Stimulated activated CD4-positive, alpha-beta T cell treated with anti-CD3 and anti-CD28 coated beads, Interleukin-1b, Interleukin-23, amount 100 ng/mL, for 4 hours (primary cell): ENCODE measurements at places on chromosomes 2 and 18.

GRCh38 chr18:4511166-4511565 is 56.1 kb upstream of the DLGAP1 start:
- no peak for DNase-seq

DNA sequence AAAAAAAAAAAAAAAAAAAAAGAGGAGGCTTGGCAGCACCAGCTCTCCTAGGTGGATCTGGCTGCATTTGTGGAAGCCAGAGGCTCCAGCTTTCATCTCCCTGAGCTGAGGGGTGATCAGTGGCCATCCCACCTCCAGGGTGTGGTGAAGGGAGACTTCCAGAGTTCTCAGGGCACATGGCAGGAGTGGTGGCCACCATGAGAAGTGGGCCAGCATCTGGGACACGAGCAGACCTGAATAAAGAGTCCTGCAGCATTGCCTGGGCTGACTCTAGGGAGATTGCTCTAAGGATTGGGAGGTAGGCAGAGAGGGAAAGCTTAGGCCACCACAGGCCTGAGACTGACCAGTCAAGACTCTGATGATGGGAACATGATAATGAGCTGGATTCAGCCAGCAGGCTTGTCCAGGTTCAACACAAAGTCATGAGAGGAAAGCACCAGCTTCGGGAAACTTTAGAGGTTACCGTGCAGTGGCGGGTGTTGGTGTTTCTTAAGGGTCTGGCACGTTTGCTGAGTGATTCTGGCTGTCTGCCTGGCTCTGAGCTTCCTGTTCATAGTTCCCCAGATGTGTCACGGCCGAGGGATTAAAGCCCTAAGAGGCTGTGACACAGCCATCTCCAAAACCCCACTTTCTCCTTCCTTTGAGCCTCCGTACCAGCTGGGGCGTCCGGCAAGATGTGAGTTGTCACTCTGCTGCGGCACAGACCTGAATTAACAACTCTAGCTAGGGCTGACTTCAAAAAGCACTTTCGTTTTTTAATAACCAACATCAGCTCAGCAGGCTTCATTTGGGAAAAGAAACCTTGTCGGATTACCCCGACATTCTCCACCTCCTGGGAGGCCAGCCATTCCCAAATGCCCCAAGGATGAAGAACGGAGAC is 38.3 kb upstream of the IL1R1 start:
- DNase-seq: peak; percentile 37

- DNase-seq: no peak
Measured at GRCh38 chr2:139925903-139926302, 1145.7 kb upstream of the NXPH2 start.

- no peak for DNase-seq
Measured at GRCh38 chr2:42068571-42069178, 20.9 kb downstream of the PKDCC start.

DNA sequence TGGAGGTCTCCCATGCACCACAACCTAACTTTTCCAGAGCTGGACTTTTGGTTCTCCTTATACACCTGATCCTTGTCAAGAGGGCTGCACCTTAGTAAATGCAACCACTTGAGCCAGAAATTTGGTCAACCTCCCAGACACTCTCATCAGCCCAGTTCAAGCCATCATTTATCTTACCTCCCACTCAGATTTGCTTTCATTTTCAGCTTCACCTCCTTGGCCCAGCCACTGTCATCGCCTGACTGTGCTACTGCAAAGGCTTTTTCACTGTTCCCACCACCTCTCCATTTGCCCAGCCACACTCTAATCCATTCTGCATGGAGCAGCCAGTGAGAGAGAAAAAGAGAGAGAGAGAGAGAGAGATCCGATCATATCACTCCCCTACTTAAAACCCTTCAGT is 112.4 kb upstream of the DDX18 start:
- no peak for DNase-seq

GRCh38 chr2:105168543-105168942 is 73.0 kb upstream of the GPR45 start:
- no peak for DNase-seq

DNA sequence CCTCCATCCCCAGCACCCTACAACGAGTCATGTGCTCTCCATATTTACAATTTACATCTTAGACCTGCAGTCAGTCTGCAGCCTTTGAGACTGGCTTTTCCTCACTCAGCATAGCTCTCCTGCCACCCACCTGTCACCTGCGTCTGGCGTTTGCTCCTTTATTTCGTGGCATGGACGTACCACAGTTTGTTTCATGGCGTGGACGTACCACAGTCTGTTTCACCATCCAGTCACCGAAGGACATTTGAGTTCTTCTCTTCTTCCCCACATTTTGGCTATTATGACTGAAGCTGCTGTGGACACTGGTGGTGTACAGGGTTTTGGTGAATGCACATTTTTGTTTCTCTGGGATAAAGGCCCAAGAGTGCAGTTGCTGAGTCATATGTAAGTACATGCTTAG is 141.8 kb upstream of the CTDP1 start:
- DNase-seq: no peak

GRCh38 chr18:70233974-70234373 is 28.5 kb upstream of the RTTN start:
- DNase-seq: no peak

- no peak for DNase-seq
Measured at GRCh38 chr2:215554689-215555498, 119.0 kb upstream of the FN1 start.

DNA sequence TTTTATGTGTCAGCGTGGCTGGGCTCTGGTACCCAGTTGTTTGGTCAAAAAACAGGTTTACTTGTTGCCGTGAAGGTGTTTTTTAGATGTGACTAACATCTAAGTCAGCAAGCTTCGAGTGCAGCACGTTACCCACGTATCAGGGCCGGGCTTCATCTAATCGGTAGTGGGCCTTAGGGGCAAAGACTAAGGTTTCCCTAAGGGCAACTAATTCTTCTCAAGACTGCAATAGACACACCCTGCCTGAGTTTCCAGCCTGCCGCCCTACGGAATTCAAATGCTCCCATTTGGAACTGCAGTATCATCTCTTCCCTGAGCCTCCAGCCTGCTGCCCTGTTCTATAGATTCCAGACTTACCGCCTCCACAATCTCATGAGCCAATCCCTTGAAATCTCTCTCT is 27.7 kb downstream of the FHL2 start:
- DNase-seq: no peak

DNA sequence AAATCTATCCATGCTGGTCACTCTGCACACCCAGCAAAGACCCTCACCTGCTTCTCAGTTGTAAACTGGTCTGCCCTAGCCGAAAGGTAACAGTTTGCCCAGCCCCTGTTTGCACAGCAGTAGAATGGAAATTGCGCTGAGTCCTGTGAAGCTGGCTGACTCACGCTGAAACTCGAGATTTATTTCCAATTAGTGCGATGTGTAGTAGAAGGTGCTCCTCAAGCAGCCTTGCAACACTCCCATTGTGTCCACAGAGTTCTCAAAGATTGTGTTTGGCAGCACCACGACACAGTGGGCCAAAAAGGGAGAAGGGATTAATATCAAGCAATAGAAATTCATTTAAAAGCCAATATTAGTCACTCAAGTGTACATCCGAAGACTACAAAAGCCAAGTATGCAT is 21.7 kb upstream of the APCDD1 start:
- no peak for DNase-seq

DNA sequence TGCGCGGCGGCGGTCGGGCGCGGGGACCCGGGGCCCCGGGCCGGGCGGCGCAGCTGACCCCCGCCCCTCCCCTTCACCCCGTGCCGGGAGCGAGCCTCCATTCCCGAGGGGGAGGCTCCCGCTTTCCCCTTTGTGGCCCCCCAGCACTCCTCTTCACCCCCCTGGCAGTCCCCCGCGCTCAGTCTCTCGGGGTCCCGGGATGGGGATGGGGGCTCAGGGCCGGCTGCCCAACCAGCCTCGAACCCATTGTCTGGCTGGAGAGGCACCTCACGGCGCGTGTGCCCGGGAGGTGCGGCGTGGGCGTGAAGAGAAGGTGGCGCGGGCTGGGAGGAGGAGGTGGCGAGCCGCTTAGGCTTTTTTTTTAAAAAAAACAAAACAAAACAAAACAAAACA is 748 bp downstream of the FMNL2 start:
- DNase-seq: peak; percentile 19

DNA sequence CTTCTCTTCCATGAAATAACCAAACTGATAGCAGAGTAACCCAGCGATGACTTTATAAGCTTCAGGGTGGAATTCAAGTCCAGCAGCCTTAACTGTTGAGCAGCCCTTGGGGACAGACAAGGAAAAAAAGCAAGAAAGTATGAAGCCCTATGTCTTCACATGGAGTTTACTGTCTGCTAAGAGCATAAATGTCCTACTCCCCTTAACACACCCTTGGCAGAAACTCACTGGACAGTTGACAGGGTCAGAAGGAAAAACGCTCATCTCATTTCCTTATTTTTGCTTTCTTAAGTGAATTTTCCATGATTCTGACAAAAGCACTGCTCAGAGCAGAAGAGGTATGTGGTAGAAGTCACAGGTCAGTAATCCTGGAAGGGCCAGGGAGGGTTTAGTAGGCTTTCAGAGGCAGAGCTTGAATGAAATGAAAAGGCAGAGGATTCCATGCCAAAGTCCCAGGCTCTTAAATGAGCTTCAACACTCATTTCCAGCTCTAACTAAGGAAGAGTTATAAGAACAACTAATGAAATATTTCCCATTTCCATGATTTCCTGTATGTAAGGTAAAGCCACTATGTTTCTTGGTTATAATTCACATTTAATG is 683.3 kb upstream of the KLHL29 start:
- DNase-seq: no peak

- no peak for DNase-seq
Measured at GRCh38 chr2:58484221-58484620, 243.1 kb upstream of the FANCL start.

- DNase-seq: no peak
Measured at GRCh38 chr2:185179743-185180142, 558.9 kb upstream of the FSIP2 start.

GRCh38 chr18:79781331-79781941 is 16.3 kb upstream of the KCNG2 start:
- no peak for DNase-seq

DNA sequence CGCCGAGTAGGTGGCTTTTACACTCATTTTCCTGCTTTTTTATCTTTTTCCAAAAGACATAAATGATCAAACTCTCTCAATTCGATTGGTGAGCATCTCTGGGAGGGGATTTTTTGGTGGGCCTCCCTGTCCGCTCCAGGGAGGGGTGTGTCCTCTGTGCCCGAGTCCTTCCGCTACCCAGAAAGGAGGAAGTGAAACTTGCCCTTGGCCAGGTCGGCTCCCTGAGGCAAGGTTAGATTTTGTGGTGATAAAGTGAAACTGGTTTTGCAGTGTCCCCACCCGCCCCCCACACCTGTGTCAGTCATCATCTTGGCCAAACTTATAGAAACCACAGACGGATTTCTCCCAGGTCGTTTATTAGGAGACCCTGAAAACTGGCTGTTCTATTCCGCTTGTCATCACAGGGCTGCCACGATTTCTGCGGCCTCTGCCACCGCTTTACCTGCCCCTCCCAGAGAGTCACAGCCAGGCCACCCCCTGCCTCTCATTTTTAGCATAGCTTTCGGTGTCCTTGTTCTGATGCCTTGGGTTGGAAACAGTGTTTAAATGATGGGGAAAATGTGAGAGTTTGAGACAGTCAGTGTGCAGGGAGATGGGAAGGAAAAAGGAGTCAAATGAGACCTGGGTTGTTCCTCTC is 93.6 kb downstream of the SH3BP4 start:
- no peak for DNase-seq
